ENCODE measurements at places on chromosomes 3 and 15. TPM values are rescaled to one million over a fixed set of nuclear protein-coding genes. Genes with fewer than 3 reads are reported as not detected.

Gene CALML4
- 7.0 TPM for total RNA-seq

DNA sequence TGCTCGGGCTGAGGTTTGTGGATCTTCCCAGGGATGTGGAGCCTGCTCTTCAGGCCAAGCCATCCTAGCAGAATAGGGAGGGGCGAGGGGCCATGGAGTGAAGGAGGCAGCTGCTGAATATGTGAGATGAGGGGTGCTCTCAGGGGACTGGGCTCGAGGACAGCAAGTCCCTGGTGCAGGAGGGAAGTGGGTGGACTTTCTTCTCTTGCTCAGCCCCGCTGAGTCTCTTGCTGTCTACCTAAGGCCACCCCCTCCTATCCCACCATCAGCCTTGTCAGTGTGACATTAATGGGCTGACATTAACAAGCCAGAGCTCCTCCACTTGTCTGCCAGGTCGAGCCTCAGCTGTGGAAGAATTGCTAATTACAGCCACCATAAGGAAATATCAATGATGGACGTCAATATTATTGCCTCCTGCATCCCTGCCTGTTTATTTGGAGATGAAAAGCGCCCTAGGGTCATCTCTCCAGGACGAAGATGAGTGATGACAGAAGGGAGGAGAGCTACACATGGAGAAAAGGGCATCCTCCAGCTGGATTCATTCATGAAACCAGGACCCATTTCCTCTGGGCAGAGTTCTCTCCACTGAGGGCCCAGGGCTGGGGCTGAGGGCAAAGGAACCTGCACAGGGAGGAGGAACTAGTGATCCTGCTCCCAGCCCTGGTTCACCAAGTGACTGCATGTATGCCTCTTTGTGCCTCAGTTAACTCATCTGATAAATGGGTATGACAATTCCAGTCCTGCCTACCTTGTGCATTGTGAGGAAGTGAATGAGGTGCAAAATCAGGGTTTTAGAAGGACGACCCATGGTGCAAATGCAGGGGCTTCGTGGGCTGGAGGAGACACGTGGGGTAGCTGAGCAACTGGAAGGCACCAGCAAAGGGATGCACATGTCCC lies 34.9 kb upstream of the LINGO1 start:
- no peak for DNase-seq

DNA sequence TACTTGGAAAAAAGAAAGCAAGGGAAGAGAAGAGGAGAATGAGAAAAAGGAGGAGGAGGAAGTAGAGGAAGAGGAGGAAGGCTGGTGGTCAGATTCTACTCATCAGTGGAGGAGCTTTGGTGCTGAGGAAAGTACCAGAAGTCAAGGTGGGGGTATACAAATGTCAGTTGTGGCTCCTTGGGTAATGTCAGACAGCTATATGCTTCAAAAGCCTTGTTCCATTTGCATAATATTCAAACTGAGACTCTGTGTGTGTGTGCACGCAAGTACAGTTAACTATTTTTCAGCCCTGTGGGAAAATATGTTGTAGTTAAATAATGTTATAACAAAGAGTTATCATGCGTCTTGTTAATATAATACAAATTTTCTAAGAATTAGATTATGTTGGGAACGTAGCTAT lies 609.7 kb downstream of the PDCD6IP start:
- no peak for DNase-seq

Gene CFAP100
- total RNA-seq = not detected

DNA sequence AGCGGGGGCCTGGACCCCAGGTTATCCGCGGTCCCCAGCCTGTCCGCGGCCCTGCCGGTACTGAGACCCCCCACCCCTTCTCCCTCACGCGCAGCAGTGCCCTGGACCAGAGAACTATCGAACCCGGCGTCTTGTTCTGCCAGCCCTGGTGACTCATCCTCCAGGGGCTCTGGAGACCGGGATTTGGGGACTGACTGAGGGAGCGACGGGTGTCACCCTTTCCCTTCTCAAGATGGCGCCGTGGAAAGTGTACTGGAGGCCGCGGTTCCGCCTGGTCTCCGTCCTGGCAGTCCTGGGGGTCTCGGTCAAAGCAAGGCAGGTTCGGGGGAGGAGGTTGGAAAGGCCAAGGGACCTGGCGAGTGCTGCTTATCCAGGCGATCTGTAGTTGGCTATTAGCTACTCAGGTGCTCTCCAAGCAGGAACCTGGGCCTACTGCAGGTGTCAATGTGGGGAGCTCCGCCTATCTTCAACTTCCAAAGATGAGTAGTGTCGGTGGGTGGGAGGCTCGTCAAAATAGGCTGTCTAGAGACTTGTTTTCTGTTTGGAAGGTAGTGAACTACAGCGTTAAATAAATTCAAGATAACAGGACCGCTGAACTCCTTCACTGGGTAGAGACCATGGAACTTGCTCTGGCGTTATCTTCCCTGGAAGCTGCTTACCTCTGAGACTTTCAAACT lies 790 bp downstream of the RAB5A start:
- peak; percentile 62 for DNase-seq

GRCh38 chr15:40330368-40330836 lies 6.9 kb downstream of the INAFM2 start:
- DNase-seq = no peak

- no peak for DNase-seq
Observed at GRCh38 chr15:77162872-77163633, 92.1 kb upstream of the TSPAN3 start.

All from activated T-cell treated with anti-CD3 and anti-CD28 coated beads, Interleukin-2, amount 50 U/mL, for 72 hours (primary cell).